Astrocyte (in vitro differentiated cells and primary cell): ENCODE measurements at places on chromosomes 12 and 14. TPM values are rescaled to one million over a fixed set of nuclear protein-coding genes. Genes with fewer than 3 reads are reported as not detected.

DNA sequence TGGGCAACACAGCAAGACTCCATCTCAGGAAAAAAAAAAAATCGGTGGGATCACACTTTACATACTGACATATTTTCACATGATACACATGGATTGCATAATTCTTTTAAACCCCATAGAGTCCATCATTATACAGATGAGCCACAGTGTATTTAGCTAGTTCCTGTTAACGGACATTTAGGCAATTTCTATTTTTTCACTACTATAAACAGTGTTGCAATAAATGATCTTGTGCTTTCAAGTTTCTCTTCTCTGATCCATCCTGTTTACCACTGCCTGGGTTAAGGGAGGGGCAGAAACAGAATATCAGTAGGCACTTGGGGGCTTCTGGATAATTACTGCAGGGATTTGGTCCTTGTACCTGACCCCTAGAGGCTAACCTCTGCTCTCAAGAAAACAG lies 43.4 kb upstream of the SPTLC2 start:
- DNase-seq = no peak

Gene MMP14
- total RNA-seq = 911 and 1,063 TPM in 2 replicates

GRCh38 chr14:91163316-91163715 lies 49.4 kb downstream of the DGLUCY start:
- no peak for DNase-seq

Gene NRXN3
- 12.6 and 18.0 TPM in 2 replicates for total RNA-seq

DNA sequence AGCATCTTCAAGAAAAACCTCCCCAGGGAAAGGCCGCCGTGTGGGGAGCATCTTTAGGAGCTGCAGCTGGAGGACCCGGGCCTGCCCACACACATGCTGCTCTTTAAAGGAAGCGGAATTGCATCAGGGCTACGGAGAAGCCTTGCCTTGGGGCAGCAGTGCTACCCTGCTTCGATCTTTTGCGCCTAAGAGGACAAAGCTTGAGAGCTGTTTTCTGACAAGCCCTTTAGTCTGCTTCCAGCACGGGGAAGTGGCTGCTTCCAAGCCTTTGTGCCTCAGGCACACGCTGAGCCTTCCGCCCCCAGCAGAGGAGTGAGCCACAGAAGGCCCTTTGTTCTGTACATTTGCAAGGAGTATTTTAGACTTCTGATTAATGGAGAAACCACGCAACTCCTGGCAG lies 31.5 kb downstream of the COA8 start:
- peak; percentile 79 for DNase-seq

Gene RD3L
- total RNA-seq = not detected in 2 replicates

DNA sequence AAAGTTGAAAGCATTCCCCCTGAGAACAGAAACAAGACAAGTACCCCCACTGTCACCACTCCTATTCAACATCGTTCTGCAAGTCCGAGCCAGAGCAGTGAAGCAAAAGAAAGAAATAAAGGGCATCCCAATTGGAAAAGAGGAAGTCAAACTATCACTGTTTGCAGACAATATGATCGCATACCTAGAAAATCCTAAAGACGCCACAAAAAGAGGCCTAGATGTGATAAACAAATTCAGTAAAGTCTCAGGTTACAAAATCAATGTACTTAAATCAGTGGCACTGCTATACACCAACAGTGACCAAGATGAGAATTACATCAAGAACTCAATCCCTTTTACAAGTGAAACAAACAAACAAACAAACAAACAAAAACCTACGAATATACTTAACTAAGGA lies 87.7 kb upstream of the COCH start:
- no peak for DNase-seq

Gene AKAP6
- 2.8 and 3.4 TPM in 2 replicates for total RNA-seq

DNA sequence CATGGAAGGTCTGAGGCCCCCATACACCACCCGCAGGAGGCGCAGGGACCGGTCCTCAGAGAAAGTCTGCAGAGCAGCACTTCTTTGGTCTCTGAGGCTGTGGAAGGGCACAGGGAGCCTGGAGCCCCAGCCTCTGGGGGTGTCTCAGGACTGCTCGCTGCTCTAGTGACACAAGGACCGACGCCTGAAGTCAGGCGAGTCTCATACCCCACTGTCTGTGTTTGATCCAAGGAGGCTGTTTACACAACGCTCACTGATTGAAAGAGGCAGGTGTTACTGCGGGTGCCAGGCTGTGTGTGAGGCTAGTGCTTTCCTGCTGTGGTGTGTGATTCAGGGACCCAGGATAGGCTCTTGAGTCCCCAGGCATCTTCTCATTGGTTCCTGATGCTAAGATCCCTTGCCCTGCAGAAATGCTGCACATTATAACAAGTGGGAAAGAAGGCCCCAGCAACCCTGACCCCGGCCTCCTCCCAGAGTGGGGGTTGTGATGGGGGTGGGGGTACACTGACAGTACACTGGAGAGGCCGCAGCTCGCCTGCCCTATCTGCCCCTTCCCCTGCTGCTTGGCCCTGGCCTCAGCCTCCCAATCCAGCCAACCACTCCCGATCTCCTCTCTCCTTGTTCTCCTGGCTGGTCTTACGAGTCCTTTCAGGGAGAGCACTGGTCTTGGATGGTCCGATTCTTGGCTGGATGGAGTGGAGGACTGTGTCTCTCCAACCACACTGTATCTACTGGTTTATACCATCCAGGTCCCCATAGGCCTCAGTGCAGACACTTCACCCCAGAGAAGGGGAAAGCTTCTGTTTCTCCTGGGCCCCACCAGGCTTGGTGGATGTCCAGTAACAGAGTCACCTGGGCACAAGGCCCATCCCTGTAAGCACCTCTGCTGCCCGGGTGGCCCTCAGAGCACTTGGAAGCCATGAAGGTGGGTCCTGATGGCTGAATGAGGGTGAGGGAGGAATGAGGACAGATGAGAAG lies 6.6 kb downstream of the CACNA2D4 start:
- DNase-seq = no peak

Gene PRKCH
- total RNA-seq = 5.4 and 6.0 TPM in 2 replicates

GRCh38 chr14:95183532-95184412 lies 26.4 kb upstream of the DICER1 start:
- no peak for DNase-seq

DNA sequence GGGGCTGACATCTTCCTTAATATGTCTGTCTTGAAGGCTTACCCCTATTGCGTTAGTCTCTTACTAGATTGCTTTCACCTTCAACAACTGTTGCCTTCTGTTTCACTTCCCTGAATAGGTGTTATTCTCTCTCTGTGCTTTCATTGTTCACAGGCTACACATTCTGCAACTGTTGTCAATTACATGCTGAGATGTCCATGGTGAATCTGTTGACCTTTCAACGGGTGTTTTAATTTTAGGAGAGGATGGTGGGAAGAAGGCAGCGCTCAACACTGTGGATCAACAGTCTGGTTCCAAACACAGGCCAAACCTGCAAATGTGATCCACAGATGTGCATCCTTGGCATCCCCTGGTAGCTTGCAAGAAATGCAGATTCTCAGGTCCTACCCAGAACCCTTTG lies 101.9 kb downstream of the DACT1 start:
- no peak for DNase-seq

- DNase-seq = no peak
Measured at GRCh38 chr12:32025906-32026305, 66.7 kb downstream of the RESF1 start.

DNA sequence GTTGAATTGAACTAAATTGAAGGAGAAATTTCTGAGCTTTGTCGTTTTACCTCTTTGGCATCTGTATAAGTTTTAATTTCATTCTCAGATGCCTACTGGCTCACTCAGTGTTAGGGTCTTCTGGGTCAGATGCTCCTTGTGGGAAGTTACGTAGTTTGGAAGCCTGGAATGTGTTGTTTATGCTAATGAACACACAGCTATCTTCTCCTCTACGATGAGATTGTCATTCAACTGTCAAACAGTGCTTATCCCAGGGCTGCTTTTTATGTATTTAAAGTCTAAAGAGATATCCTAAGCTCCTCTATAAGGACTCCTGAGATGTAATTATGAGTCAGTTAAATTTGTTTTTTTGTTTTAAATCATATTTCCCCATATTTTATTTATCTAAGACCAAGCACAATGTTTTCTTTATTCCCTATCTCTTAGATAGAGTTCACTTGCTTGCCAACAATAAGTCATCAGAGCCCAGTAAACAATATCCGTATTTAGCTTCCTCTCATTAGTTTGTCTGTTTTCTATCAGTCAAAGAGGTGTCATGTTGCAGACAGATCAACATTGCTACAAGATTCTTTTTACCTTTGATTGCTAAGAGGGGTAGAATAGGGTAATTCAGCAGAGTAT lies 368.0 kb upstream of the PDE3A start:
- DNase-seq = no peak

GRCh38 chr14:102667703-102668102 lies 75.3 kb downstream of the RCOR1 start:
- DNase-seq = no peak

DNA sequence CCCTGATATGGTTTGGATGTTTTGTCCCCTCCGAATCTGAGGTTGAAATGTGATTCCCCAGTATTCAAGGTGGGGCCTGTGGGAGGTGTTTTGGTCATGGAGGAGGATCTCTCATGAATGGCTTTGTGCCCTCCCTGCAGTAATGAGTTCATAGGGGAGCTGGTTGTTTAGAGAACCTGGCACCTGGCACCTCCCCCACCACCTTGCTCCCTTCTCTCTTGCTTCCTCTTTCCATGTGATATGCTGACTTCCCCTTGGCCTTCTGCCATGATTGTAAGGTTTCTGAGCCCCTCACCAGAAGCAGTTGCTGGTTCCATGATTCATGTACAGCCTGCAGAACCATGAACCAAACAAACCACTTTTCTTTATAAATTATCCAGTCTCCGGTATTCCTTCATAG lies 32.6 kb downstream of the CD163L1 start:
- DNase-seq = no peak

DNA sequence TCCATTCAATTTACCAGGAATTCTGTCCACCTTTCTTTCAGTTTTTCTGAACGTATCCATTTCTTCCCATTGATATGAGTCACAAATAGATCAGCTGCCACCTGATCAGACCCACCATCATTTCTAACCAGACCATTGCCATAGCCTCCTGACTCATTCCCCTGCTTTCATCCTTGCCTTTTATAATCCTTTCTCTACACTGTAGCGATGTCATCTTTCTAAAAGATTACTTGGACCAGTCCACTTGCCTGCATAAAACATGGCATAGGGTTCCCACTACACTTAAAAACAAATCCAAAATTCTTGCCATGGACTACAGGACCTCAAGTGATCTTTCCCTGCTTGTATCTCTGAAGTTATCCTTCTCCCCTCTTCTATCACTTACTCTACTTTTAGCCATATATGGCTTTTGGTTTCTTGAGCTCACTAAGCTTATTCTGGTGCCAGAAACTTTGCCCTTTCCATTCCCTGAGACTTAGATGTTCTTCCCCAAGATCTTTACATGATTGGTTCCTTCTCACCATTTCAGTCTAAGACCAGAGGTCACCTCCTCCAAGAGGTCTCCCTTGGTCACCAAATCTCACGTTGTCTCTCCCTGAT lies 149.5 kb upstream of the KRR1 start:
- peak; percentile 94 for DNase-seq

DNA sequence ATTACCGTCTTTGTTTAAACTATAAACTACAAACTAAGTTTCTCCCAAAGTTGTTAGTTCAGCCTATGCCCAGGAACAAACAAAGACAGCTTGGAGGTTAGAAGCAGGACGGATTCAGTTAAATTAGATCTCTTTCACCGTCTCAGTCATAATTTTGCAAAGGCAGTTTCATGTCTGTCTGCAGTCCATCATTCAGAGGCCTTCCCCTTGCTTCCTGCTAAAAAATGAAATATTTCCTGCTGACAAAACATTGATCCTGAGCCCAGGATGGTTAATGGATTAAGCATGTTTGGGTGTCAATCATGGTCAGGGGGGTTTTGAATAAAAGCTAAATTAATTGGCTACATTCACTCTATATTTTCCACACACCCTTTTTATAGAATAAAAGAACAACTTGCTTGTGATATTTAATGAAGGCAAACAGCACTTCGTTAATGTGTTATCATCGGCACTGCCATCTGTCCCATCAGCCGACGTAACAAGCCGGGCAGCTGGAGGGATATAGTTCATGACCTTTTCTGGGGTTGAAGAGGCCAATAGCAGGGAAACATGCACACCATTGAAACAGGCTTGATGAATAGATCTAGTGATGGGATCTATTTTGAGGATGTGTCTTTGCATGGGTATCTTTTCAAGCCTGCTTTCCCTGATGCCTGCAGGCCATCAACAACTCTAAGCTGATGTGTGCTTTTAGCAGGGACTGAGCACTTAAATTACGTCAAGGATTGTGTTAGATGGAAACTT lies 521.3 kb upstream of the TMEM132C start:
- no peak for DNase-seq

- no peak for DNase-seq
Measured at GRCh38 chr14:93081876-93082570, 33.7 kb downstream of the ITPK1 start.

- DNase-seq = peak; percentile 33
Measured at GRCh38 chr12:52907092-52907810, 2.4 kb upstream of the KRT8 start.

DNA sequence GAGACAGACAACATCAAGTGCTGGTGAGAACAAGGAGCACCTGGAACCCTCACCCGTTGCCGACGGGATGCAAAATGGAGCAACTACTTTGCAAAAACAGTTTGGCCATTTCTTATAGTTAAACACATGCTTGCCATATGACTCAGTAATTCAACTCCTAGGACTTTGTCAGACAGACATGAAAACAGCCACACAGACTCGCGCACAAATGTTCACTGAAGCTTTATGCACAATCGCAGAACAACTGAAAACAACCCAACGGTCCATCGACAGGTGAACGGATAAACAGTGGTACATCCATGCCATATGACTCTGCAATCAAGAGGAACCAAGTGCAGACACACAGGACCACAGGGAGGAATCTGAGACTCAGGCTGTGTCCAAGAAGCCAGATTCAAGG lies 30.8 kb downstream of the NCOR2 start:
- peak; percentile 72 for DNase-seq

- DNase-seq = no peak
Measured at GRCh38 chr14:70858641-70859040, 48.6 kb upstream of the PCNX1 start.

- peak; percentile 20 for DNase-seq
Measured at GRCh38 chr14:95291859-95292542, 27.7 kb downstream of the CLMN start.

Gene ZNF839
- 7.8 and 8.0 TPM in 2 replicates for total RNA-seq

GRCh38 chr12:102645968-102646367 lies 165.6 kb upstream of the IGF1 start:
- no peak for DNase-seq

DNA sequence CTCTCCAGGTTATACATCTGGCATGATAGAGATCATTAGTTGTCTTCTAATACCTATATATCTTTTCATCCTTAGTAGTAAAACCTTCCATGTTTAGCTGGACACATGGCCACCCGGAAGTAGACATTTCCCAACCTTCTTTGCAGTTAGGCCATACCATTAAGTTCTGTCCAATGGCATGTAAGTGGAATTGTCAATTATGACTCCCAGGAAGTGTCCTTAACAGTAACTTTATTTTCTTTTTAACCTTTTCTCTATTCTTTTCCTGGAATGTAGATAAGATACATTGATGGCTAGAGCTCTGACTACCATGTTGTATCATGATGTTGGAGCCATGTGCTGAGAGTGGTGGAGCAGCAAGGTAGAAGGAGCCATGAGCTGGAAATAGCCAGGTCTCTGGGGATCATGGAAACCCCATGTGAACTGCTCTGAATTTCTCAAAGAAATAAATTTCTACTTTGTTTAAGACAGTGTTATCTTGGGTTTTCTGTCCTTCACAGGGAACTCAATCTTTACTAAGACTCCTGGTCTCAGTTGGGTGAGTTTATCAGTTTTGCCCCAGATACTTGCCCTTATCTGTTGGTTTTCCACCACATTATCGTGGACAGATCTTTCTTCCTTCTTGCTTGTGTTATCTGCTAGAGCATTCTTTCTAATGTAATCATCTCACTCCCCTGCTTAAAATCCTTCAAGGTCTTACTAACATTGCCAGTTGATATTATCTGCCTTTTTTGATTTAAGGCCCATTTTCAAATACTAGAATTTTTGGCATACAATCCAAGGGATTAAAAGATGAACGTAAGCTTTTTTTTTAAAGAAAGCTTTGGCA lies 5.1 kb upstream of the LTA4H start:
- peak; percentile 35 for DNase-seq
